HT1080 (cell line): ENCODE measurements at places on chromosomes 5 and 9. TPM values are rescaled to one million over a fixed set of nuclear protein-coding genes. Genes with fewer than 3 reads are reported as not detected.

- DNase-seq: no peak
Observed at GRCh38 chr9:124846969-124847368, 6.3 kb upstream of the WDR38 start.

GRCh38 chr5:18967637-18968036 lies 1020.4 kb downstream of the CDH18 start:
- DNase-seq: no peak

- DNase-seq: no peak
Observed at GRCh38 chr5:113950186-113950585, 411.7 kb upstream of the KCNN2 start.

DNA sequence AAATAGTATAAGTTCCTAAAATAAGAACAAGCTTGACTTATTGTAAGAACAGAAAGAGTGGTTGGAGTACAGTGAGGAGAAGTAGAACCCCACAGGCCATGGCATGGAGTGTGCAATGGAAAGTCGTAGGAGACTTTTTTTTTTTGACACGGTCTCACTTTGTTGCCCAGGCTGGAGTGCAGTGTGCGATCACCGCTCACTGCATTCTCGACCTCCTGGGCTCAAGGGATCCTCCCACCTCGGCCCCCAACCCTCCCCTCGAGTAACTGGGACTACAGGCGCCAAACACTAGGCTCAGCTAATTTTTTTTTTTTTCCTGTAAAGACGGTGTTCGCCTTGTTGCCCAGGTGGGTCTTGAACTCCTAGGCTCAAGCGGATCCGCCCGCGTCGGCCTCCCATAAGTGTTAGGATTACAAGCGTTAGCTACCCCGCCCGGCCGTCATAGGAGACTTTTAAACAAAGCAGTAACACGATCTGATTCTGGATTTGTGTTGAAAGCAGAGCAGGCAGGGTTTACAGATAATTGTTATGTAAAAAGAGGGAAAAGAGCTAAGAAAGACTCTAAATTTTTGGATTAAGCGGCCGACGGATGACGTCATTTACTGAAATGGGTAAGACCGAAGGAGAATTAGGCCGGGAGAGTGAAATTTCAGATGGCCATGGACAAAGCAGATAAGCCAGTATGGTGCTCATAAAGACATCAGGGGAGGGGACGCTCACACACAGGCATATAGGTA lies 752 bp downstream of the TSTD2 start:
- no peak for DNase-seq

DNA sequence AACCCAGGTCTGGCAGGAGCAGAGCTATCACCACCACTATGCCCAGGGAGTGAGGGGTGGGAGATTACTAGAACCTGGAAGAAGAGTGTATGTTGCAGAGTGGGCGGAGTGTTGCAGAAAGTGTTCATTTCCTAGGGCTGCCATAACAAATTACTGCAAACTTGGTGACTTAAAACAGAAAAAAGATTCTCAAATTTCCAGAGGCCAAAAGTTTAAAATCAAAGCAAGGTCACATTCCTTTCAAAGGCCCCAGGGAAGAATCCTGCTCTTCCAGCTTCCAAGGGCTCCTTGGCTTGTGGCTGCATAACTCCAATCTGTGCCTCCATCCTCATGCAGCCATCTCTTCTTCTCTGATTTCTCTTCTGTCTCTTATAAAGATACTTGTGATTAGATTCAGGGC lies 30.6 kb upstream of the SPINK4 start:
- no peak for DNase-seq

DNA sequence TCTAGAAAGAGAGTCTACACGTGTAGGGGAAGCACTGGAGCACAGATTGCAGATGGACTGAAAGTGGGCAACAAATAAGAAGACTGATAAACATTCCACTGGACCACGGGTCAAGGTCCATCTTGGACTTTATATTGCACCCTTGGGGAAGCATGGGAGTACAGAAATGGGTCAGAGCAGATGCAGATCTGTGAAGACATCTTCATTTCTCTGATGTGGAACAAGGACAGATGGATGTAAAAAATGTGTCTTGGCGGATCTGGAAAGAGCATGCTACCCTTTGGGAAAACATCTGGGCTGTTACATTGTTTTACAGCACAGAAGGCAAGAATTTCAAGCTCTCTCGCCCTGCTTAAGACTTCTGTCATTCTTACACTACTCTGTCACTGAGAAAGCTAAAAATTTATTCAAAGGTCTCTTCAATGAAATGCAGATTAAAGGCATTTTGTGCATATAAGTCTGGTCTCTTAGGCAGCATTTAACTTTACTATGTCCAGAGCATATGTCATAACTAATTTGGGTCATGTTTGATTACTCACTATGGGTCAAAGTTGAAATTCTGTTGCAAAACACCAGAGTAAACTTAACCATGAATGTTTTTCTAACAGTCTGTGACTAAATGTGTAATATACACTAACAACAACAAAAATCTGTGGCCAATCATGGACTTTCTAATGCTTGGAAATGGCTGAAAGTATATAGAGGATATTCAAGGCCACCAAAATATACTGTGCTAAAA lies 756.4 kb upstream of the DMAC1 start:
- DNase-seq: no peak

DNA sequence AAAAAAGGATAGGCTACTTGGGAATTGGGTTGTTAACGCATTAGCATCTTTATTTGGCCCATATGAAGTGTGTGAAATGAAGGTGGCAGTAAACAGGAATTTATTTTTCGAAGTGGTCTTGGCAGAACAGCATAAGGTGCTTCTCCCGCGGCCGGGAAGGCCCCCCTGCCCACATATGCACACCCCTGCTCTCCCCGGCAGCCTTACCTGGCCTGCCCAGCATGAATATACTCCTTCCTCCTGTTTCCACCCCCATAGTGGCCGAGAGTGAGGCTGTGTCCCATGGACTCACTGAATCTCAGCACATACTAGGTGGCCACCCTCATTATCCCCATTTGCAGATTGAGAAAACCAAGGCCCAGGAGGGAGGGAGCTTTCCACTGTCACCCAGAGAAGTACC lies 54.0 kb upstream of the OLFM1 start:
- no peak for DNase-seq

GRCh38 chr9:138009803-138010690 lies 132.5 kb downstream of the CACNA1B start:
- DNase-seq: no peak

Gene OR1L1
- total RNA-seq: not detected in 2 replicates

GRCh38 chr5:3194271-3194670 lies 401.4 kb upstream of the IRX1 start:
- no peak for DNase-seq

DNA sequence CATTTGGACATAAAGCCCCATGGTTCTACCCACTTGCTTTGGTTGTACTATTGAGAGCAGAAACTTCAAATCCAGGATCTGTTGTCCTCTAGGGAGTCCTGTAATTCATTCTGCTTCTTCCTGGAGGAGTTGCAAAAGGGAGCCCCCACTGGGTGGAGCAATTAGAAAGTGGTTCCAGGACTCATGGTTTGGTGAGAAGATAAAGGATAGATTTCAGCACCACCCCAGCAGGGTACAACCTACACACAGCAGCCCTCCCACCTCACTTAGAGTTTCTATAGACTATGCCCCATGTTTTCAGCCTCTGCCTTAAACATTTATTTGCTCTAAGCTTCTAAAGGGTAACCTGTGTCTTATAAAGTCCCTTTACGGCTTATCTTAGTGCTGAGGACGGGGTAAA lies 112.6 kb upstream of the ARRDC3 start:
- no peak for DNase-seq

- no peak for DNase-seq
Observed at GRCh38 chr9:137428841-137429545, 5.8 kb downstream of the NOXA1 start.

Gene PPP3R2
- not detected in 2 replicates for total RNA-seq

Gene ELAVL2
- total RNA-seq: 0.45 TPM in 1 of 2 replicates, not detected in the other

- DNase-seq: no peak
Observed at GRCh38 chr5:121853850-121854249, 2.2 kb downstream of the FTMT start.

- no peak for DNase-seq
Observed at GRCh38 chr5:172172912-172173563, 15.0 kb downstream of the STK10 start.

- no peak for DNase-seq
Observed at GRCh38 chr5:142767911-142768310, 2.3 kb upstream of the ARHGAP26 start.

GRCh38 chr5:41834506-41834905 lies 35.7 kb downstream of the OXCT1 start:
- DNase-seq: no peak

GRCh38 chr9:135281151-135281550 lies 193.7 kb downstream of the OLFM1 start:
- no peak for DNase-seq

DNA sequence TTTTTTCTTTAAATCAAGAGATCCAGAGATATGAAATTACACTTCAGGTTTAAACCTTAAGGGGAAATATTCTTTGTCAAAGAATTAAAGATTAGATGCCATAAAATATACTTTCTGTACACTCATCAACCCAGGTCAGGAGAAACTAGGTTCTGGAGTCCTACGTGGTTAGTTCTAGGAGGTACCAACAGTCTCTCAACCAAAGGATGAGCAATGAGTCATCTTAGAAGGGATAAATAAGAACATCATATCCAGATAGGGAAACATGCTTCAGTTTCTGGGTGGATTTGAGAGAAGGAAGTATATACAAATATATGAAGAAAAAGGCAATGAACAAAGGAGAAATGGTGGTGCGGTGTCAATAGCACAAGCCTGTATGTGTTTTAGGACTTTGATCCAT lies 98.2 kb downstream of the CSNK1G3 start:
- peak; percentile 1 for DNase-seq
